ENCODE measurements at places on chromosomes 11 and 22.

DNA sequence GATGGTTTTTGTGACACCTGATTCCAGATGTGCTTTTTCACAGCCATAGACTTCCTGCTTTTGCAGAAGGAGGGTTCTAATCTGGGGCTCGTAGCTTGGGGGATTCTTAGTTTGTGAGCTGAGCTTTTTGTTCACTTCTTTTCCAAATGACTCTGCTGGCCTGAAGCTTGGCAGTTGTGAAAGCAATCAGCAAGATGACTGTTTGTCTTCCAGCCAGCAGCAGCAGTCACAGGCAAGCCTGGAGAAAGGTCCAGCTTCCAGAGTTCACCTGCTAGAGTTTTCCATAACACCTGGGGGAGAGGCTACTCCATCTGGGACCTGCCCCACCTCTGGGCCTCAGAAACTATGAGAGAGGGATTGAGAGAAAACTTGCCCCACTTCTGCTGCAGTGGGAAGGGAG, 4.1 kb downstream of the MARK2 start:
- DNase-seq: no peak

DNA sequence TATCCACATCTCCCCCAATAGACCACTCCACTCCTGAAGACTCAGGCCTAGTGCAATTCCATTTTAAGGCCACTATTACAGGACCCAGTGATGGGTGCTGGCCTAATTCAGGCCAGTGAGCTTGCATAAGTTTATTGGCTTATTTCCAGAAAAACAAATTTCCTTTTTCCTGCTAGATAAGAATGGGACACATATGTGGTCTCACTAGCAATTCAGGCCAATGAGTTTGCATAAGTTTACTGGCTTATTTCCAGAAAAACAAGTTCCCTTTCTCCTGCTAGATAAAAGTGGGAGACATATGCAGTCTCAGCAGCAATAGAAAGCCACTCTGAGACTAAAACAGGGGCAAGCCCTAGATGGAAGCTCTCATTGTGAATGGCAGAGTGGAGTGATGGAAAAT, 22.4 kb downstream of the ADM start:
- no peak for DNase-seq

DNA sequence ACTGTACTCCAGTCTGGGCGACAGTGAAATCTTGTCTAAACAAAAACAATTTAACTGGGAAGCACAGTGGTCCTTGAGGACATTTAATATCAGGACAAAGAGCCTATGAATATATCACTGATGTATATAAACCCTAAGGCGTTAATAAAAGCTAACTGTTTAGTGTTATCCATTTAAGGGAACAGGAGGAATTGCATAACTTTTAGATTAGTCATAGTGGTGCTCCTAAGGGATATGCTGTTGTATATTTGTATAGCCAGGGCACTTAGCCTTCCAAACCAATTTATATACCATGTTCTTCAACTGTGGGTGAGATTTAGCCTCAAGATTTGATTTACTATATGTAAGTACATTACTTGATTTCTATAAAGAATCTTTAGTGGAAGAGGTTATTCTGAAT, 3.0 kb upstream of the CHEK1 start:
- DNase-seq: peak; percentile 53

GRCh38 chr11:103929170-103929903, 107.1 kb upstream of the DDI1 start:
- DNase-seq: no peak

DNA sequence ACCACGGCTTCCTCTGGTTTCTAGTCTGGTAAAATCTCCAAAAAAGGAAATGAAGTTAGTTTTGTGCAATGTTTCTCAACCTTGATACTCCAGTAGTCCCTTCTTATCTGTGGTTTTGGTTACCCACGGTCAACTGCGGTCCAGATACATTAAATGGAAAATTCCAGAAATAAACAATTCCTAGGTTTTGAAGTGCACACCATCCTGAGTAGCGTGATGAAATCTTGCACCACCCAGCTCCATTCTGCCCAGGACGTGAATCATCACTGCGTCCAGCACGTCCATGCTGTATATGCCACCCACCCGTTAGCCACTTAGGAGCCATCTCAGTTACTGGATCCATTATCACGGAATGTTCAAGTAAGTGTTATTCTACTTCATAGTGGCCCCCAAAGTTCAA, 117.0 kb downstream of the FBXO7 start:
- no peak for DNase-seq

- no peak for DNase-seq
Observed at GRCh38 chr22:26199665-26200064, 30.4 kb downstream of the SEZ6L start.

DNA sequence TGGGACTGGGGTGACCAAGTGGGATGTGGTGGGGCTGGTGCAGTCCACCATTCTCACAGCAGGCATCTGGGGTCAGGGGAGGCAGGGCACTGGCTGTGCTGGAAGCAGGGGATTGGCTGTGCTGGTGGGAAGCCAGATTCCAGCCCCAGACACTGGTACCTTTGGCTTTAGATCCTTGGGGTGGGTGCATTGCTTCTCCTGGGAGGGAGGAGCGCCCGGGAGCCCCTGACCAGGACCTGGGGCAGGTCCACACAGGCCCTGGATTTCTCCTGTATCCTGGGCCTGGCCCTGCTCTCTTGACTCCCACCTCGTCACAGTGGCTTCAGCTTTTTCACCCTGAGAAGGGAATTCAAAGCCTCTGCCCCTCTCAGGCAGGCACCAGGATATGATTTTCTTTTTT, 38.5 kb downstream of the ST3GAL4 start:
- no peak for DNase-seq
